ENCODE measurements at places on chromosomes 3 and 15.

DNA sequence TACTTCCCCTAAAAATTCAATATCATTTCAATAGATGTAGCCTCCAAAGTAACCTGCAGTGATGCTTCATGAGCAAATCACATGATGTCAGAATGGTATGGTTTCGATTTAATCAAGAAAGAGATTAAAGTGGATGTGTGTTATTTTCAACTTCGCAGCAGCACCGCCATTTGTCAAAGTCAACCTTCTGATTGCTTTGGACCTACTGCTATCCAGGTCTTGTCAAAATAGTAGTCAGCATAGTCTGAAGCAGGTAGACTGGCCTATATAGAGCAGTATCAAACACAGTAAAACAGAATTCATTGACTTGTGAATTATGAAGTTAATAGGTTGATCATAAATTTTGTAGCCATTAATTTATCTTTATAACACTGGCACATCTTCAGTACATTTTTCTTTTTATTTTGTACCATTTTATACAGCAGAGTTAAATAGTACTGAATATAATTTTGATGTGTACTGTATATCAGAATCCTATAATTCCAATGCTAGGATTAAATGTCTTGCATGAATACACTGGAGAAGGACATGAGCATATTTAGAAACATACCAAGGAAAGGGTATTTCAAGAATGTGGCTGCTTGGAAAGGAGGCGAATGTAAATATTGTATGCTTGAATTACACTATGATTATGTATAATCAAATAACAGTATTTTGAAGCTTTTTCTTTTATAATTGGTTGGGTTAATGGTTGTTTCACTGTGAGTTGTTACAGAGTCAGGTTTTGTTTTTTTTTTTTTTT lies 79.6 kb downstream of the CDIN1 start:
- no peak for DNase-seq

- no peak for DNase-seq
Observed at GRCh38 chr3:107493134-107493533, 29.6 kb upstream of the BBX start.

- DNase-seq, result no peak
Observed at GRCh38 chr15:67917037-67917436, 77.2 kb upstream of the RNU6-1 start.

- no peak for DNase-seq
Observed at GRCh38 chr15:100078511-100079220, 263.1 kb downstream of the ADAMTS17 start.

DNA sequence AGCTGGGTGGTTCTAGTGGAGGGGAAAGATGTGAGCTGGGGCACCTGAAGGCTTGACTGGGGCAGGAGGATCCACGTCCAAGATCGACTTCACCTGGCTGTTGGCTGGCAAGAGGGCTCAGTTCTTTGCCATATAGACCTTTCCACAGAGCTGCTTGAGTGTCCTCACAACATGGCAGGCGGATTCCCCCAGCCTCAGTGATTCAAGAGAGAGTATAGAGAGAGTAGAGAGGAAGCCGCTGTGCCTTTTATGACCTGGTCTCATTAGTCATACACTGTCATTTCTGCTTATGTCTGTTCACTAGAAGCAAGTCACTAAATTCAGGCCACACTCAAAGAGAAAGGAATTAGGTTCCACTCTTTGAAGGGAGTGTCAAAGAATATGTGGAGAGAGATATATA lies 101.6 kb downstream of the APBA2 start:
- DNase-seq, result no peak

DNA sequence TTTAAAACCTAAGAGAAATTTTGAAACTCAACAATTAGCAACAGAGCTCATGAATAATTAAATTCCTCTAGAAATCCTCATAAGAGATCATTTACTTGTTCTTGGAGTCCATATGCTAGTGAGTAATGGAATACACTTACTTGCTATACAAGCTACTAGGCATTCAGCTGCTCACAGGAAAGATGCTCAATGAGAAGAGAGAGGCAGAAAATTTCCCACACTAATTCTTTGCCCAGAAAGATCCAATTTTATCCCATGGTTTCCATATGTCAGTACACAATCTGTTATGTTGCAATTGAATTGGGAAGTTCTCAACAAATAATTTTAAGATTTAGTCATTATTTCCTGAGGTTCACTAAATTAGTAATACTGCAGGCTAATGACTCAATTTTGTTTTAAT lies 310.4 kb downstream of the RYR3 start:
- DNase-seq, result no peak

DNA sequence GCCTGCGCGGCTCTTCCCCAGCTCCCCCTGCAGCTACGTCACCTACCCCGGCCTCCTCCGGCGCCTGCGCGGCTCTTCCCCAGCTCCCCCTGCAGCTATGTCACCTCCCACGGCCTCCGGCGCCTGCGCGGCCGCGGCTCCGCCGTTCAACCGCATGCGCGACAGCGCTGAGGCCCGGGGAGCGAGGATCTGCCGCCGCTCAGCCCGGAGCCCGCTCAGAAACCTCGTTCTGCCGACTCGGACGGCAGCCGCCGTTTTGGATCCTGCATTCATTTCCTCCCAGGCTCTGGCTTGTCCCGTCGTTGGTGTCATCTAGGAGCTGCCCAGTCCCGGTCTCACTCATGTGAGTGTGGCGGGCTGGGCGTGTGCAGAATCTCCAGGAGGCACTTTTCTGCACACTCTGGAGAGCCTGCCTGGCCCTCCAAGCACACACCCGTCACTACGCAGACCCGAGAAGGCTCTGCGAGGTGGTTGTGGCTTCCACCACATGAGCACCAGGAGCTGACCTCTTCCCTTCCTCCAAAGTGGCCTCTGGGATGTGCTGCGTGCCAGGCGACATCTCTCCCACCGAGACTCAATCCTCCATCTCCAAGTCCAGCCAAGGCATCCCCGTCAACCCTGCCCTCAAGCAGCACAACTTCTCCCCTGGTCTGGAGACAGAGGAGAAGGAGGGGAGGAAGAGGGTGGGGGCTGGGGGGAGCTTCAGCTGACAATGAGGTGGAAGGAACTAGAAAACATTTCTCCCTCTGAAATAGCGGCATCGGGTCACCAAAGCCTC lies 165.3 kb downstream of the CHSY1 start:
- no peak for DNase-seq

- DNase-seq, result no peak
Observed at GRCh38 chr3:142270407-142270806, 45.0 kb upstream of the GK5 start.

GRCh38 chr3:100972867-100973266 lies 20.4 kb downstream of the ABI3BP start:
- DNase-seq, result no peak

GRCh38 chr3:174170248-174170647 lies 688.9 kb upstream of the NAALADL2 start:
- DNase-seq, result no peak

- DNase-seq, result no peak
Observed at GRCh38 chr3:58163234-58163633, 47.5 kb downstream of the DNASE1L3 start.

- DNase-seq, result no peak
Observed at GRCh38 chr3:105533960-105534359, 167.3 kb downstream of the ALCAM start.

DNA sequence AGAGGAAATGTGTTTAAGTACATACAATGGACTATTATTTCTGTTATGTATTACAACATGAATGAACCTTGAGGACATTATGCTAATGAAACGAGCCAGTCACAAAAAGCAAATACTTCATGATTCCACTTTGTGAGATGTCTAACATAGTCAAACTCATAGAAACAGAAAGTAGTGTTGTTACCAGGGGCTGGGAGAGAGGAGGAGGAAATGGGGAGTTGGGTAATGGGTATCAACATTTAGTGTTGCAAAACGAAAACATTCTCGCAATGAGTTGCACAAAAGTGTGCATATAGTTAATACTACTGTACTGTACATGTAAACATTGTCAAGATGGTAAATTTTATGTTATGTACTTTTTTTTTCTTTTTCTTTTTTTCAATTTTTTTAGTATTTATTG lies 194.3 kb downstream of the IL5RA start:
- DNase-seq, result no peak

DNA sequence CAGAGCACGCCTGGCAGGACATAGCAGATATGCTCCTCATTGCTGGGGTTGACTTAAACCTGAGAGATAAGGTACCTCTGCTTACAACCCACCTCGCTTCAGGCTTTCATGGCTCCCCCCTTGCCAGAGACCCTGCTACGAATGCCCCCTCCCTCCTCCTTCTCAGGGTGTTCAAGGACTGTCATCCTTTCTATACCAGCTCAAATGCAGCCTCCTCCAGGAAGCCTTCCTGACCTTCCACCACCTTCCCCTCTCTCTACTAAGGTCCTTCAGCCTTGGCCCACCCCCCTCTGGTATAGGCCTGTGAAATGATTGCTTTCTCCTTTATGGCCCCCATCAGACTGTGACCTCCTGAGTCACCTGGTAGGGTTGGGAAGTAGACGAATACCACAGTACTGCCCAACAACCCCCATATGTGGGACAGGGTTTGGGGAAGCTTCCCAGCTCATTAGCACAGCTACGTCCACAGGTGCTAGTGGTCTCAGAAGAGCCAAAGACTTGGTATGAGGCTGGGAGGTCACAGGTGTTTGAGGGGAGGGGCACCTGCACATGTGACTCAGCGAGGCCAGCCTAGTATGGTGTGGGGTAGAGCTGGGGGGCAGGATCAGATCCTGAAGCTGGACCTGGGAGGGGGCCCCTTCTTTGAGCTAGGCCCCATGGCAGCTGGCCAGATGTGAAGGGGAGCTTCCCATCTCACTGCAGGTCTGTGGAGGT lies 32.0 kb downstream of the ANKDD1A start:
- DNase-seq, result no peak

DNA sequence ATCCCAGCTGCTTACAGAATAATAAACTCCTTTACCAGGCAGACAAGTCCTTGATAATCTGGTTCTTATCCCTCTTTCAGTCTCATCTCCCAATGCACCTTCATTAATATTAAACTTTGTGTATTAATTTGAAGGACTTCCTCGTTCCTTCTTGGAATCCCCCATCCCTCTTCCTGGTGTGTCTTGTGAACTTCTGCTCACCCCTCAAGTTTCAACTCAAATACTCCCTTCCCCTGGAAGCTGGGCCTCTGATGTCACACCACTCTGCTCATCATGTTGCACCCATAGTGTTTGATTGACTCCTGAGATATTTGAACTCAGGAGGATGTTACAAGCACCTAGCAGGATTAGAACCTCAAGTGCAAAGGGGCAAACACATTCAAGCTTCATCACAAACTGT lies 3.3 kb upstream of the STT3B start:
- DNase-seq, result no peak

GRCh38 chr3:51269466-51269865 lies 115.6 kb upstream of the MANF start:
- no peak for DNase-seq

GRCh38 chr3:69008980-69009379 lies 4.5 kb downstream of the EOGT start:
- no peak for DNase-seq

DNA sequence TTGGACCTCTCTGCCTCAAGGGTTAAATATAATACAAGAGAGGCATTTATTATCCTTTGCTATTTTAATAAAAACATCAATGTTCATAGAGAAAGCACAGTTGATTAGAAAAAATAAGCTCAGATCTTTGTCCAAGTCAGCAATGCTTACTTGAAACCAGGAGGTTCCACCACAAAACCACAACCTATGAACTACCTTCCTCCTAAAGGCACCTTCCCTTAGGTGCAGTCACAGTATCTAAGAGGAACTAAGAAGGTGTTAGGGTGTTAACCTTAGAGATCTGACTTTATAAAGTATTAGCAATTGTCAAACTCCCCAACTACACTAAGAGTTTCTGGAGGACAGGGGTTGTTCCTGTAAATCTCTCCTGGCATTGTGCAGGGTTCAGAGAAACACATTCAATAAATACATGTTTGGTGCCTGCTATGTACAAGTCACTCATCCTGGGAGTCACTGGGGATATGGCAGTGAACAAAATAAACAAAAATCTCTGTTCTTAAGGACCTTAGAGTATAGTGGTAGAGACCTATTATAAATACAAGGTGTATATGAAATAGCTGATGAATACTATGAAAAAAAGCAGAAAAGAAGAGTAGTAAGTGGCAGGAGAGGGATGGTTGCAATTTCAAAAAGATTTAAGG lies 208.6 kb downstream of the NFKBIZ start:
- no peak for DNase-seq

- DNase-seq, result no peak
Observed at GRCh38 chr15:74511583-74511982, 29.4 kb upstream of the ARID3B start.

- no peak for DNase-seq
Observed at GRCh38 chr3:158666416-158666815, 6.0 kb downstream of the LXN start.

- DNase-seq, result no peak
Observed at GRCh38 chr3:113404637-113405036, 36.7 kb downstream of the CFAP44 start.

DNA sequence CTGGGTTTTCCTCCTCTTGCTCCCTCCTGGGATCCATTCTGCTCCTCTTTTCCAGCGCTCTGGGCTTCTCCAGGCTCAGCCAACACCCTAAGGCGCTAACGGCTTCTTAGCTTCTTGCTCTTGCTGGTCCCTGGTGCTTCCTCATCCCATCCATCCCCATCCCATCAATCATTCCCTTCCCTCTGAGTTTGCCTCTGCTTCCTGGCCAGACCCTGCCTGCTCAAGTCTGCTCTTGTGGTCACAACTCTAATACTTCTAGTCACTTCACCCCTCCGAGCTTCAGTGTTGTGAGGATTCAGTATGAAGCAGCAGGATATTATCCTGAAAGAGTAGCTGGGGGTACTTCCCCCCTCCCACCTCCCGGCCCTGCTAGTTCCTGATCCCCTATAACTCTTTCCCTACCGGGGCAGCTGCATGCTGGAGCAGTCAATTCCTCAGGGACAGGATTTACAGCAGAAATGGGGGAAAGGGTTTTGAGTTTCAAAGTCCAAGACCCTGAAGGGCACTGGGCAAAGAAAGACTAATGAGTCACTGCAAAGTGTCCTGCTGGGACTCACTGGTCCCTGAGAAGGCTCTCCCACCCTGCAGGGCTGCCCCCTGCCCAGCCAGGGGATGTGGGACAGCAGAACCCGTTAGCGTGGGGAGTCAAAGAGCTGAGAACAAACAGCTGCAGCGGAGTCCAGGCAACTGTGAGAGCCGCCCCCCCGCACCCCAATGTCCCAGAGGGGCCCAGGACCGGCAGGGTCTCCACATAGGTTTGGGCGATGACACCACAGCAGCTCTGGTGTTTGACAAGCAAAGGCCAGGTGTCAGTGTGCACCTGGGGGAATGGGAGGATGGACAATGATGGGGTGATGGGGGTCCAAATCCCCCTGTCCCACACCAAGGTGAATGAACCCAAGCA lies 2.3 kb upstream of the SYNM start:
- no peak for DNase-seq

DNA sequence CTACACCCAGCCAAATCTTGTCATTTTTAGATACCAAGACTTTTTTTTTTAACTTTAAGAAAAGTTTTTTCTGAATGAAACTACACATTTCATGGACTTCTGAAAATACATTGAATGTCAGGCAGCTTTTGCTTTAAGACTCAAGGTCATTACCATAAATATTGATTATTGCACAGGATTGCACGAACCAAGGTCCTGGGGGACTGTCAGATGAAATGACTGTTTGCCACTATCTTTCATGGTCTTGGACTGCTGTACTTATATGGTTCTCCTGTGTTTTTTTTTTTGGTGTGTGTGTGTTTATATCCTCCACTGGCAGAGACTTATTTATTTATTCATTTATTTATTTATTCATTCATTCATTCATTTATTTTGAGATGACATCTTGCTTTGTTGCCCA lies 6.9 kb upstream of the MYO1E start:
- DNase-seq, result no peak

All from activated naive CD8-positive, alpha-beta T cell treated with anti-CD3 and anti-CD28 coated beads, Interleukin-2, amount 50 U/mL, for 24 hours (primary cell).